ENCODE measurements at places on chromosomes 12 and 14.

GRCh38 chr14:69171569-69171968 lies 18.6 kb upstream of the DCAF5 start:
- no peak for DNase-seq

DNA sequence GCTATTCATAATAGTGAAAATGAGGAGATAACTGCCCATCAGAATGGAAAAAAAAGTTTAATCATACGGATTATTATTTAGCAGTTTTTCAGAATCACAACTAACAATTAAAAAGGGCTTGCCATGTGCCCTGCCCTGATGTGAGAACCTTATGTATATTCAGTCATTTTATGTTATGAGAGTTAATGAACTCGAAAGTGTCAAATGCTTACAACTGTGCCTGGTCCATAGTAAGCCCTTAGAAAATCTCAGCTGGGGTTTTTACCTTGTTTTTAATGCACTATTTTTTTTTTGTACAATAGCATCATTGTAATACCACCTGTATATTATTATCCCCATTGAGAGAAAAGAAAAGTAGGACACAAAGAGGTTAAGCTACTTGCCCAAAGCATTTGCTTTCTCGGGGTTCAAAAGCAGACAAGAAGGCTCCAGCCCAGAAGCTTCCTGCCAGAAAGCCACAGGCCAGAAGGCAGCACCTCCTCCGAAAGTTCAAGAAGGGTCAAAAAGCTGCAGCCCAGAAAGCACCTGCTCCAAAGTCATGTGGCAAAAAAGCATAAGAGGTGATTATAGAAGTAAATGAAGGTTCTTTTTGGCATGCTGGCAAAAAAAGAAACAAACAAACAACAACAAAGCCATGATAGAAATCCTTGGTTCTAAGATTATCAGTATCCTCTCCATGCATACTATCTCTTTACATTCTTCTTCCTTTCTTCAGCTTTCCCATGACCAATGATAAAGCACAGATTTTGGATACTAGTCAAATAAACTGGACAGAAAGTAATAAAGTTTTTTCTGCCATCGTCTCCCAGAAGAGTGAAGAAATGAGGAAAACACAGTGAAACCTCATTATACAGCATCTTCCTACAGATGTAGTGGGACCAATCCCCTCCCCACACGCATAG lies 59.1 kb upstream of the NAP1L1 start:
- DNase-seq = no peak

GRCh38 chr14:96413526-96413925 lies 21.6 kb downstream of the AK7 start:
- DNase-seq = no peak

DNA sequence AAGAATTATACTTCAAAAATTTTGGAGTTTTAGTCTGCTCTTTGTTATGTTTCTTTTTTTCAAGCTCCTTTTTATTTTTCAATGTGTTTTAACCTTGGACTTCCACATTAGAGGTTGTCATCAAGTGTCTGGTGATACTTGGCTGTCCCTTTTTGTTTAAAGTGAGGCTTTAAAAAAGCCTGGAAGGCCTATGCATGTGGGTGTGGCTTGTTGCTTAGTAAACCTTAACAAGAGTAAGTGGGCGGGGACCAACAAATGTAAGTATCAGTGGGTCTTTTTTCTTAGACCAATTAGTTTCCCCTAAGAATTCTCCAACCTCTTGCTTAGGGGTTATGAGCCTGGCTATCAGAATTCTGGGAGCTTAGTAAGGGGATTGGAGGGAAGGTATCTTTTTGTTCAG lies 26.4 kb downstream of the HCFC2 start:
- no peak for DNase-seq

DNA sequence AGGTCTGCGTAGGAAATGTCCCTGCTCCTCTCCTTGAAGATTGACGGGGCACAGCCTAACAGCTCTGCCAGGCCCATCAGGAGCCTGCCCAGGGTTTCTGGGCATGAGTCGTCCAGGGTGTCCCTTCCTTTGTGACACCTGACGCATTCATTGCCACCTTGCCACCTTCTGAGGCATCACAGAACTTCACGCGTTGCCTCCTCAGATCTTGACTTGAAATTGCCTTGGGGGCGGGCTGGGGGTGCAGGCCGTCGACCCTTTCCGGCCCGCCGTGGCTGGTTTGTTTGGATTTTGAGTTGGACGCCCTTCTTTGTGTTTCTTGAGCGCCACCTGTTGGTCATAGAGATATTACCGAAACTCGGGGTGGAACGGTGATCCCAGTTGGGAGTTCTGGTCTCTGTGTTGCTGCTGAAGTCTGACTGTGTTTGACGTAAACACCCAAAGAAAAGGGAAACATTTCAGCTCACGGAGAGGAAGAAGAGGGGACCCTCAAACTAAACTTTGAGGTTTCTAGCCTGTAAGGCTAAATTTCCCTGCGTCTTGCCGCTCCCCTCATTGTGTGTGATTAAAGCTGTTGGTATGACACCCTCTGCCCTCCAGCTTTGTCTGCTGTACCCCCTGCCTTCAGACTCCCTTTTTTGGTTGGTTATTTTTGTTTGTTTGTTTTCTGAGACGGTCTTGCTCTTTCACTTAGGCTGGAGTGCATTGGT lies 44.6 kb downstream of the MLXIP start:
- peak; percentile 37 for DNase-seq

GRCh38 chr12:93219947-93220346 lies 157.8 kb upstream of the NUDT4 start:
- no peak for DNase-seq

DNA sequence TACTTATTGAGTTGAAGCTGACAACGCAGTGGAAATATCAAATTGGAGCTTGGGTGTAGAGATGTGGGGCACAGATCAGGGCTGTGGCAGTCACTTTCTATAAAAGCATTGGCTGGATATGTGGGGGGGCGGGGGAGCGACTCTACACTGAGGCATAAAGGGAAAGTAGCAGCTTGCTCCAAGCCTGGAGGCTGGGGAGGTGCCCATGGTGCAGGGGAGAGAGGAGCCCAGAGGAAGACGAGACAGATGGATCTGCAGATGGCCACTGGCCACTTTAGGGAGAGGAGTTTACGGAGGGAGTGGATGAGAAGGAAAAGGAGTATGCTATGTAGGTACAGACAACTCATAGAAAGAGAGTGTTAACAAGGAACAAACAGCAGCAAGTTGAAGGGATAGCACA lies 13.5 kb upstream of the NGB start:
- DNase-seq = no peak

DNA sequence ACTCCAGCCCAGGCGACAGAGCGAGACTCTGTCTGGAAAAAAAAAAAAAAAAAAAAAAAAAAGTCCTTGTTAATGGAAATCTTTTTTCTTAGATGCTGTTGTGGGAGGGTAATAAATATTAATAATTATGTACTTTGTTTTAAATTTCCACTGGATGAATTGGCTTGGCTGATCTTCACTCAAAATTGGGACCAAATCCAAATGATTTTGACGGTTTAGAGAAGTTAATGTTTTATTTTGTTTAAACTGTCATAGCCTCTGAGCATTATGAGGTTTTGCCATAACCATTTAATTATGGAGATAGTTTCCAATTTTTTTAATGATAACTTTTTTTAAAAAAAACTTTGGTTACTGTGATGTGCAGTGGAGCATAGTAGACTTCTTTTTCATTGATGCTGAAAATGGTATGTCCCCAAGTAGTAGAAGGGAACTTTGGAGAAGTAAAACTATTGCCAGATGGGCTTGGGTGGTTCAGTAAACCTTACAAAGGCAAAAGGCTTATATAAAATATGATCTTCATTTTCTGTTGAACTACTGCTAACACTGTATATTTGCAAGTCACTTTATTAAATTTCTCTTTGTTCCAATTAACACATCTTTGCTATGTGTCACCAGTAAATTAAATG lies 3.9 kb upstream of the PMCH start:
- no peak for DNase-seq

- DNase-seq = peak; percentile 4
Observed at GRCh38 chr12:116861320-116861719, 19.9 kb downstream of the HRK start.

DNA sequence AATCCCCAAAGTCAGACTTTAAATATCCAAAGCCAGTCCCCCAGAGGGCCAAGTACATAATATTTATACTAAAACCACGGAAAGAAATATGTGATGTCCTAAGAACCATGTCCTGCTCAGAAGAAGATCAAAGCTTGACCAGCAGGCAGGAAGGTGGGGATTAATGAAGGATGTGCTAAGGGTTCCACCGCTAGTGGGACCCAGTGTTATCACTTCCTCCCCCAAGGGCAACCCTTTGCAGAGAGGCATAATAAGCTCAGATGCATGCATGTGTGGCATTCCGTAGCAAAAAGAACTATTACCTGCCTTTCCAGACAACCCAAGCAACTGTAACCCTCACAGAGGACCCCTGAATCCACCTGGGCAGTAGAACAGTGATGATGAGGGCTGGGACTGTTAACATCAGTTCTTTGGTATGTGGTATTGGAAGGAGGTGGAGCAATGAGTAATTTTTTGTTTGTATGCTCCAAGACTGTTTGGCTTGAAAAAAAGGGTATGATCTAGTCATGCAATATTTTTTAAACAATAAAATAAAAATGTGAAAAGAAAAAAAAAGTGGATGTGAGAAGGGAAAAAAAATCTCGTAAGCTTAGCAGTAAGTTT lies 71.7 kb upstream of the ETV6 start:
- no peak for DNase-seq

GRCh38 chr12:91043408-91043807 lies 14.4 kb downstream of the KERA start:
- no peak for DNase-seq

- DNase-seq = no peak
Observed at GRCh38 chr12:122749569-122750332, 2.9 kb upstream of the DENR start.

GRCh38 chr14:89372512-89372883 lies 44.5 kb downstream of the FOXN3 start:
- DNase-seq = no peak

DNA sequence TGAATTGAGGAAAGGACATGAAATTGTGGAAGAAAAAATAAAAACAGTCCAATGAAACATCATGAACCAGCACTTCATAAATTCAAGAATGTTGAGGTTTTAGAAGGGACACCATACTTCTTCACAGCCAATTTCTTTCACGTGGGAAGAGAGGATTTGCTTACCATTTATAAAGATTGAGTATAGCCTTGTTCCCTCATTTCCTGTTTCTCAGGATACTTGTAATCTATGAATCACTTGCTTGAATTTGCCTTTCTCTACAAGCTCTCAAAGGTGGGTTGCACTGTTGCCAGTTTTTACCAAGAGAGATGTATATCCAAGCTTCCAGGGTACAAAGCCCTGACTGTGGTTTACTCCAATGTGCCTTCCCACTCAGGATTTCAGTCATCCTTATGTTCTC lies 116.1 kb downstream of the DUSP6 start:
- DNase-seq = no peak

- no peak for DNase-seq
Observed at GRCh38 chr12:25718081-25718731, 165.1 kb upstream of the LMNTD1 start.
